ENCODE measurements at places on chromosomes 3 and 15.

GRCh38 chr3:125334675-125335560, 40.2 kb downstream of the ZNF148 start:
- DNase-seq: no peak

GRCh38 chr15:81014446-81015093, 13.8 kb downstream of the TLNRD1 start:
- no peak for DNase-seq

DNA sequence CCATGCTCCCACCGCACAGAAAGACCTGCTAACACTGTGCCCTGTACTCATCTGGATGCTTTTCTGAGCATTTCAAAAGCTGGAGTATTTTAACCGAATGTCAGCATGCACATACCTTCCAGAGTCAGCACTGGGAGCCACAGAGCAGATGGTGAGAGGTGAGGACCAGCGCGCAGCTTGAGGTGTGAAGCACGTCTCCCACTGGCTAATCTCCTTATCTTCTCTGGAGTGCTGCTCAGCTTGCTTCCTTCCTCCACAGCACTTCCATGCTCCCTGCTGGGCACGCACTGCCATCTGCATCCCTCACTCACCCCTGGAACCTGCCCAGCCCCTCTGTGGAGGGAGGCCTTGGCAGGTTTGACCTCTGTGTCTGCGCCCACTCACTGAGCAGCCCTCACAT, at the start of gene GNB5:
GNB5 (minus strand) TSS at position 186 of the 400 bp plus-strand sequence. CDS start 6,716 bp downstream, outside the sequence.
- DNase-seq: no peak

- no peak for DNase-seq
Measured at GRCh38 chr3:126407412-126408044, 12.8 kb downstream of the CFAP100 start.
